Kidney glomerular epithelial cell (primary cell): ENCODE measurements at places on chromosomes 16 and 17.

- DNase-seq, result no peak
These were observed 14.6 kb upstream of the SPHK1 start for GRCh38 chr17:76369804-76370203.

DNA sequence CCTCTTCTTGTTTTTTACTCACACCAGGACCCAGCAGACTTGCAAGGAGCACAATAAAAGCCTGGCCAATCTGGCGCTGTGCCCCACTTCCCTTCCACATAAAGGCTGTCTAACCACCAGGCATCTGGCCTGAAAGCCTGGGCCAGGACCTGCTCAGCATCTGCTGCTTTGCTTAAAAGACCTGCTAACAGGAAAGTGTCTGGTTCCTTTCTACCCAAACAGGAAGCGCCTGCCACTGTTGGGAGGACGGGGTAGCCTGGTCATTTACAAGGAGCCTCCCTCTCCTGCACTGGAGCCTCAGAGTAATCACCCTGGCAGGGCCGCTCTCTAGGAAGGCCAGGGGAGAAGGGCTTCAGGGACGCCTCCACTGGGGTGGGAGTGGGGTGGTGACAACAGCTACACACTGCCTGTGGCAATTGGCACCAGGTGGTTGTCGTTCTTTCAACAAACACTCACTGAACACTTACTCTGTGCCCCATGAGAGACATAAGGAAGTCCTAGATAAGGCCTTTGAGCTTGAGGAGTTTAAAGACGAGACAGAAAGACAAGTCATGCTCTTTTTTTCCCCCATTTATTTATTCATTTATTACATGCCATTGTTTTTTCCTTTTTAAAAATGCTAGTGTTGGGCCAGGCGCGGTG, 6.3 kb upstream of the MMP28 start:
- no peak for DNase-seq

GRCh38 chr16:74448990-74449389, 27.7 kb upstream of the CLEC18B start:
- peak; percentile 72 for DNase-seq

DNA sequence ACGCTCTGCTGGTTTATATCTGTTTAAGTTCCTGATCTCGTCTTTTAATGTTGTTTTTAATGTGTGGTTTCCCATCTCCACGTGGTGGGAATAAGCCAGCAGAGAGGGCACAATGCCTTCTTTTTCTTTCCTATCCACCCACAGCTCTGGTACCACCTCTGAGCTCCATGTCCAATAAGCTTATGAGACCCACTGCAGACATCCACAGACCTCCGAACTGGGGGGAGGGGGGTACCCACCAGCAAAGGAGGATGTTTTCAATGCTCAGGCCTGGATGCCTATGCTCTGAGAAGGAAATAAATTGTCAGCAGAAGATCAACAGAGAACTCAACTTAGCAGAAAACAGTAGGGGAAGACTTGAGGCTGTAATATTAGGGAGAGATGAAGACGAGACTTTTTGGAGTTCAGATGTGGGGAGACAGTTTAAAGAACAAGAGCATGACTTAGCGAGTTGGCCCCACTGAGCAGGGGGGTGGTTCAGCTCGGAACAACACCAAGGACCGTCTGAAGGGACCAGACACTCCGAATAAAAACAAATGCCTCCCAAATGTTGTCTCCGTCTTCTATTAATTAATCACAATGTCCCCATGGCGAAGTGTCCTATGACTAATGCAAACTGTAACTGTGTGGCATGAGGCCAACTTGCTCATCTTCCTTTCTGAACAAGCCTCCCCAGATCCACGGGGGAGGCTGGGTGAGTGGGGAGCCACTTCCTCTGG, 62.7 kb downstream of the GAS7 start:
- DNase-seq, result no peak

DNA sequence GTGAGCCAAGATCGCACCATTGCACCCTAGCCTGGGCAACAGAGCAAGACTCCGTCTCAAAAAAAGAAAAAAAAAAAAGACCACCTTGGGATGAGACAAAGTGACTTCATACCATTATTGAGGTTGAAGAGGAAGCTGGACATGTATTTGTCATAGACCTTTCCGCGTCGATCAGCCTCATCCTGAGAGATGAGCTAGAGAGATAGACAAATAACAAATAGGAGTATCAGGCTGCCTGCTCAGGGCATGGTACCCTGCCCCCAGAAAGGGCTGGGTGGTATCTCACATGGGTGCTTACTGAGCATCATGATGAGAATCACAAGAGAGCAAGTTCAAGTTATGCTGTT, 22.1 kb downstream of the CNTNAP1 start:
- DNase-seq, result no peak

DNA sequence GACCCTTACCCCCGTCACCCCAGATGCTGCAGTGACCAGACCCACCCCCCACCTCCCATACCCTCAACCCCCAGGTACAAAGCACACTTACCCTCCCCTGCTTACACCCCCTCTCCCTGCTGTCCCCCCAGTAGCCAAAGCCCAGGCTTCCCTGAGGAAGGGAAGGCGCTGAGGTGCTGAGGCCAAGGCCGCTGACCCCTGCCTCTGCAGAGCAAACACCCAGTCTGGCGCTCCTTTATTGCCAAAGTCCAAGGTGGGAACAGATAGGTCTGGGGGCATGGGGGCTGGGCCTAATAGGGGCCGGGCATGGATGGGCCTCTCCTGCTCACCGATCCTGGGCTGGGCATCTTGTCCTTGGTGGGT, 683 bp downstream of the LCAT start:
- no peak for DNase-seq

GRCh38 chr16:582614-583331, 7.1 kb upstream of the RAB40C start:
- DNase-seq, result no peak

DNA sequence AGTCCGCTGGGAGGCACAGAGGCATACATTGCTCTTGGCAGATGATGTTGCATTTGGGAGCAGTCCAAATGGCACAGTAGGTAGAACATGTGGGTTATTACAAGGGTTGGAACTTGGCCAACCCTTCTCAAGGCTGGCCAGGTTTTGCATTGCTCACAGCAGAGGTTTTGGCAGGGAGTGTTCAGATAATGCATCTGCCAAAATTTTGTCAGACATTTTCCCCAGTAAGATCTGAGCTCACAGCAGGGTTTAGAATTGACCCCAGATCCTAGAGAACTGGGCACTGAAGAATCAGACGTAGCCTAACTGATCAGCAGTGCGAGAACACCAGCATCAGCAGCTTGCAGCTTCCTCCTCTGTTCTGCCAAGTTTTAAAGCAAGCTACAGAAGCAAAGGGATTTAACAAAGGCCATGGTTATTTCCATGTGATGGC, 468.8 kb upstream of the KIF2B start:
- DNase-seq, result no peak

DNA sequence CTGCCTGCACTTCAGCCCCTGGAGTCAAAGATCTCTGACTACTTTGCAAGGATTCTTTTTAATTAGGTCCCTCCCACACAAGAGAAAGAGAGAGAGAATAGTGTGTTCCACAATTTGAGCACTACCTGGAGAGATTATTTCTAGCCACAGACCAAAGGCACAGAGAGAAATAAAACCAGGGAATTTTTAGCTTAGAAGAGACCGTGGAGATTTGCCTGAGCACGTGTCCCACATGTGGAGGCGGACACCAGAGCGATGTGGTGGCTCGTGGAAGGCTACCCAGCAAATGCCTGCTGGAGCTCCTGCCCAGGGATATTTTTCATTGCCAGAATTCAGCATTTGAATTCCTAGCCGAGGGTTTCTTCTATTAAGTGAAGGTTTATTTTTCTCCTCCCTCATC, 50.6 kb downstream of the MGAT5B start:
- no peak for DNase-seq

DNA sequence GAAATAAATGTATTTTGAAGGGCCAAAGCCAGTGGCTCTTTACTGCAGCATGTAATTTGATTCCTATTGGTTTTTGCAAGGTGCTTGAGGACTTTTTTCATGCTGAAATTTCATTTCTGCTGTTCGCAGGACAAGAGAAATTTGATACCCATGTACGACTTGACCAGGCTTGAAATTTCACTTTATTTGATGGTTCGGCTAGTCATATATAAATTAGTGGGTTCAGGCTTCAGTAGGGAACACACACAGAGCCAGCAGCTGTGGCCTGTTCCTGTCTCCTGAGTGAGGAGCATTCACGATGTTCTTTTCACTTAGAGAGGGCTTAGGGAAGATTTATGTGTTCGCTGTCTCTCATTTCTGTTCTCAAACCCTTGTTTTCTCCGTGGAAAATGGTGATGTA, 258.4 kb upstream of the CACNG5 start:
- no peak for DNase-seq

- DNase-seq, result no peak
These were observed 79.9 kb downstream of the MRC2 start for GRCh38 chr17:62707425-62707739.

GRCh38 chr16:23491490-23492391, 18.6 kb downstream of the GGA2 start:
- DNase-seq, result peak; percentile 83

DNA sequence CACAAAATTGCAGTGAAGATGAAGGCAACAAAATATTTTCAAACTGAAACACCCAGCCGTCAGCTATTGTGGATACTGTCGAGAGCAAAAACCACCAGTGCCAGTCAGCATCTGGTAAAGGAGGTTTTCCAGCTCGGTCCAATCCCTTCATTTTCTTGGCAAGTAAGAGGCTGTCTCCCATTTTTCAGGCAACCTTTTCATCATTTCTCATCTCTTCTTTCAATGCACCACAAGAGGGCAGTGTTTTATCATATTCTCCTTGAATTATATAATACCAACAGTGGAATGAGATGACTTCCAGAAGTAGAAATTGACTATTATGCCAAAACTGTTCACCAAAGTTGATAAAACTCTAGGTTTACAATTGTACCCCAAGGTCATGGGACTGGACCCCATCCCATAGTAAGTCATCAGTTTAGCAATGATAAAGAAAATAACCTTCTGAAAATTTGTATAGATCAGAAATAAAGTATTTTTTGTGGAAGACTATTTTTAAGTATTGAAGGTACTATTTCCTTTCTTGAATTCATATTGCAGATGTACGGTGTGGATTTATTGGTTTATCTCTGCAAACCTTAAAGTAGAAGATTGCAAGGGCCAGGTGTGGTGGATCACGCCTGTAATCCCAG, 16.8 kb downstream of the NQO1 start:
- DNase-seq, result peak; percentile 60

GRCh38 chr16:56672761-56673536, 3.3 kb downstream of the MT1H start:
- DNase-seq, result no peak

- DNase-seq, result no peak
These were observed 643 bp downstream of the HSDL1 start for GRCh38 chr16:84144209-84144858.

GRCh38 chr16:2981177-2981898, 1.1 kb upstream of the PKMYT1 start:
- DNase-seq, result no peak

GRCh38 chr17:50527155-50527762, 5.3 kb upstream of the EPN3 start:
- DNase-seq, result no peak

GRCh38 chr17:62826956-62827355, 18.8 kb upstream of the MARCHF10 start:
- DNase-seq, result no peak

GRCh38 chr17:43074869-43075268, 49.8 kb downstream of the RND2 start:
- no peak for DNase-seq

DNA sequence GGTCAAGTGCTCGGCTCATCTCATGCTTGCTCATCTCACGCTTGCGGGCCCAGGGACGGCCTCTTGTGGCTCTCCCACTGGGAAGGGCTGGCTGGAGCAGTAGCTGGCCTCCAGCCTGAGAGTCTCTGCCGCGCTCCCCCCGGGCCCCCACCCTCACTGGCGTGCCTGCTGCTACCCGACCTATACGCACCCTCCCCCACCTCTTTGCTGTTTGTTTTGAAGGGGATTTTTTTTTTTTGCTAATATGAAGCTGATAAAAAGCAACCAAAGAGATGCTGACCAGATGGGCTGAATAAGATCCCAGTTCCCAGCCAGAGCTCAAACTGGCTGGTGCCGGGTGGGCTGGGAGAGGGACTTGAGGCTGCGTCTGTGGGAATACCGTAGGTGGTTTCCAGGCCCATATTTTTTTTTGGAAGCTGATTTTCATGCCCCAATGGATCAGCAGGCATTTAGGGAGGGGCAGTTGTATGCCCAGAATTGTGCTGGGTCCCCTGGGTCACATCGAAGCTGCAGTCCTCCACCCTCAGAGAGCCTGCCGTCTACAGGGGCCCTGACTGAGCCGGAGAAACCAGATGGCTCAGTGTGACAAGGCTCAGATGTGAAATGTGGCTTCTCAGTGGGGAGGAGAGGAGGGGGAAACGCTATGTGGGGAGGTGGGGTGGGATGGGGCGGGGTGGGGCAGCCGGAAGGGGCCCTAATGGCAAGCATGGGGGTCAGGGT, 115.0 kb downstream of the RAP1GAP2 start:
- no peak for DNase-seq

- DNase-seq, result no peak
These were observed 299.8 kb upstream of the PSMD7 start for GRCh38 chr16:73996624-73997339.

GRCh38 chr16:50152351-50152806, 727 bp upstream of the TENT4B start:
- no peak for DNase-seq

DNA sequence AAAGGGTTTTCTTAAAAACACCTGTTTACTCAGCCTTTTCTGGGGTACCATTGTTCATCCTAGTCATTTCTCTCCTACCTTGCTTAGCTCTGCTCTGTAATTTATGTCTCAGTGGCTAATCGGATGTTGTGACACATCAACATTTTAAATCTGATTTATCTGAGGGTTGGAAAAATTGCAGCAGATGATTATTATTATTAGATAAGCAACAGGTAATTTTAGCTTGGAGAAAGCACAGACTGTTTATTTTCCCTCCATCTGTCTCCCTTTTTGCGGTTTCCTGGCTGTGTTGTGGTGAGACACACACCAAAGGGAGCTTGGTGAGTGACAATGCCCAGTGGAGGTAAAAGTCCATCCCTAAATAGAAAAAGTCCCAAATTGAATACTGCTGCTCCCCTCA, 389.9 kb downstream of the UTP18 start:
- no peak for DNase-seq

GRCh38 chr16:87653234-87653633, 50.9 kb downstream of the JPH3 start:
- DNase-seq, result no peak

DNA sequence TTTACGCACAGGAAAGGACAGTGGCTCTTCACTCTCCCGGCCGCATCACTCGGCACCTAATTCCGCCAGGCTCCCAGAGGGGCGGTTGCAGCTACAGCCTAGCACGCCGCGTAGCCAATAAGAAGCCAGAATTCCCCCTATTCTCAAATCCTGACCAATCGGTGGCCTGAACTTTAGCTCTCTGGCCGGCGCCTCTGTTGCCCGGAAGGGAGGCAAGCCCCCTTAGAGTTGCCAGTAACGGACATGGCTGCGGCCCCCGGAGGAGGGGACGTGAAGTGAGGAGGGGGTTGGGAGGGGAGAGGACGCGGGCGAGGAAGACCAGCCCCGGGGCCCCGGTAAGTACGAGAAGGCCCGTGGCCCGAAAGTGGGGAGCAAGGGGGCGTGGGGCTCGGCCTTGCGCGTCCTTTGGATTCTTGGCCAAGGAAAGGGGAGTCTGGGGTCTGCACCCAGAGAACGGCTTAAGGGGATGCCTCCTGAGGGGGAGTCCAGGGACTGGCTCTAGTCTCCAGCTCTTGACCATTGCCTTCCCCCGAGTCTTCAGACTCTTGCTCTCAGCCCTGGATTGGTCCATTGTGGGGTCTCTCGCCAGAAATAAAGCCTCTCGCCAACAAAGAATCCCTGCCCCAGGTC, at the start of gene TMEM94:
Gene TMEM94 (plus strand): TSS at position 219 of the 630 bp plus-strand sequence. CDS start 15,271 bp downstream, outside the sequence.
- DNase-seq, result peak; percentile 95
